ENCODE measurements at places on chromosomes 2 and 18.

- no peak for DNase-seq
Observed at GRCh38 chr2:223470602-223471001, 131.6 kb downstream of the SCG2 start.

- DNase-seq = peak; percentile 86
Observed at GRCh38 chr2:130355578-130356431, at the start of gene PTPN18. Gene PTPN18, plus strand, starts transcription at chr2:130356056. Its CDS starts 52 bp downstream, at chr2:130356108.

- peak; percentile 16 for DNase-seq
Observed at GRCh38 chr2:18262601-18263000, 297.9 kb downstream of the RDH14 start.

DNA sequence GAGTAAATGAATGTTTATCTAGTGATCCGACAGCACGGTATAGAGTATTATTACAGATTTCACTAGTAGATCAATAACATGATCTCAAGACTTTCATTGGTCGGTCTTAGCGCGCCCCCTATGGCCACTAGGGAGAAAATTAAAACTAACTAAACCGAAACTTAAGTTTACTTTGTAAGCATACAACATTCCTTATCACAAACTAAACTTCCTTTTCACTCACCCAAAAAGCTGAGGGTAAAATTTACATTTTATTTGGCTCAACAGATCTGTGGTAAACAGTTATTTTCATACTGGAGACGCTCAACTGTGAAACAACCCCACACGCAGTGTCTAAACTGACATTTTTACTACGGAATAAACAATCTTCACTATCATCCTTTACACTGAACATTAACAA lies 215.6 kb upstream of the MAP2 start:
- DNase-seq = no peak

DNA sequence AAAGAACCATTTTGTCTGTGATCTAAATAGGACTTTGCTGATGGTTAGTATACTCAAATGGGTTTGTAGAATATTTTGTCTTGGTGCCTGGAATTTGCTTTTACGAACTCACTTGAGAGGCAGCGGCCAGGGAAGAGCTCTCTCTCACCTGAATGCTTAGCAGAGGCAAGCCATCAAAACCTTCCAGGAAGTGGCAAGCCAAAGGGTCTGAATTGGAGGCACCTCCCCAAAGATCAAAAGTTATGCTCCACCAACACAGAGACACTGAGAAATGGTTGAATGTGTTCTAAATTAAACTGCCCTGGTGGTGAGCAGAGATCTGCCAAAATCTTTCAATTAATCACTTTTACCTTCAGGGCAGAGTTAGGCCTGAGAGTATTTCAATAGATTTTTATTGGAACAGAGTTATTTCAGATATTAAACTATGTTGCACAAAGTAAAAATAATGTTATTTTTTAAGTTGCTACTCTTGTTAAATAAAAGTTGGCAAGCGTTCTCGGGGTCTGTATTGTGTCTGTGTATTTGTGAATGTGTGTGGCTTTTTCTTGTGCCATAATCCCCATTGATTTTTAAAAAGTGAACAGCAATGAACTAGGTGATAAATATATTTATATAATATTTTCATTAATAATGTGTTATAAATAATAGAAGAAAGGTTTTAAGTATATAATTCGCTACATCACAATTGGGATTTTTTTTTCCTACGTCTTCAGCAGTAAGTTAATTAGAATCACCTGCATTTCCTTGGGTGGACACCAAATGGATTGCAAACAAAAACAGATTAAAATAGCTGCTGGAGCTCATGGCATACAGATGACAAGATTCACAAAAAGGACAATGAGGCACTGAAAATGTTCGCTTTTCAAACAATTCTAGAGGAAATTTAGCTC lies 416.1 kb downstream of the ARHGAP15 start:
- DNase-seq = peak; percentile 56

- DNase-seq = no peak
Observed at GRCh38 chr2:8451273-8451672, 230.6 kb upstream of the ID2 start.

DNA sequence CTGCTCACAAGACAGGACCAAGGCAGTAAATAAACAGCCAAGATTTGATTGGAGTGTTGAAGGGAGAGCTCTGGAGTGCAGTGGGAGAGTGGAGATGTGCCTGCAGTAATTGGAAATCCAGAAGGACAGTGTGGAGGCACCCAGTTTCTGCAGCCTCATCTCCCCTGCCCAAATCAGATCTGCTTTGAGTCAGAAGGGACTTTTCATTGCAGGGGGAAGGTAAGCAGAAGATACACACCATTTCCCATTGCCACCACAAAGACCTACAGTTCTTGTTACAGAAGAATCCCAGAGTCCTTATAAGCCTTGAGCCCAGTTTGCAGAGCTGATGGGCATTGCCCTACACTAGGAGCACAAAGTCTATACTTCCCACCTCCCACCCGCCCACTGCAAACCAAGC lies 27.2 kb upstream of the GCFC2 start:
- DNase-seq = no peak

DNA sequence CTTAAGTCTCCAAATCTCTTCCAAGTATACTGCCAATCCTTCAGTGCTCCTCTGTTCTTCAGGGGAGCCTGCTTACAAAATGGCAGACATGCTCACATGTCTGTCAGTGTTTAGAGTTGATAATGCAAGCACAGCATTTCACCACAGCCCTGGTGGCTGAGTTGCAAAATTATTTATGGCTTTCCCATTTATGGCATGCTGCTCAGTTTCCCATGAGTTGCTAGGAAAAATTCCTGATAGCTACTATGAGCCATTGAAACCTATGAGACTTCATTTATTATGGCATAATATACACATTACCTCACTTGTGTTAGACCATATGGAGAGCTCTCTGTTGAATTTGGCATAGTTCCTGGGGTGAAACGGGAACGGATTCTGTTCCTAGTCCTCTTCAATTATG lies 448.7 kb upstream of the TCF4 start:
- DNase-seq = no peak

DNA sequence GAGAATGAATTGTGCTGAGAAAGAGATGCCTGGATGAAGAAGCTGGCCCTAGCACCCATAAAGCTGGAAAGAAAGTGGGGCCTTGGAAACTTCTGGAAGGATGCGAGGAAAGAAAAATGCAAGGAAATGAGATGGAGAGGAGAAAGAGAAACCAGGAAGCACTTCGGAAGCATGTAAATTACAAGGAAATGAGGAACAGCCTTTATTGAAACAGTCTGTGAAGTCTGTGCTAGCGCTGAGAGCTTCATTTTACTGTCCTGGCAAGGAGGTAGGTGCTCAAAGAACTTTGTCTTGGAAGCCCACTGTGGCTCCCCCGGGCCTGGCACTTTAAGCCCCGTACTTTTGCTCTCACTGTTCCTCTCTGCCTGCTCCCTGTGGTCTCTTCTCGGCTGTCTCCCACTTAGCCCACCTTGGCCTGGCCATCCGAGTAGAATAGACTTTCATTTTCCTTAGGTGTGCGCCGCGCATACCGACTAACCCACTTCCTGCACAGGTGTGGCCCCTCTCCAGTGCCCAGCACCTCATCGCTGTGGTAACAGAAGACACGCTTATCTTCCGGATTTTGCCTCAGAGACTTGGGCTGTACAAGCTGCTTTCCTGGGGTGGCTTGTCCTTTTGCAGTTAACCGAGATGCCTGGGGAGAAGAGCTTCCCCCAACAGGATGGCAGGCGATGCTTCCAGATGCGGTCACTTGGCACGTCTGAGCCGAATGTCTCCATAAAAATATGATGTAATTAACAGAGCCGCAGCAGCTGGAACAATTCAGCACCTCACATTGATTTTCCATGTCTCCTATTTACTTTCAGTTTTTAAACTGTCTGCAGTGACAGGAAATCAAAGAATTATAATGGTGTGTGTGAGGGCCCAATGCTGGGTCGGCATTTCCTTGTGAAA lies 199.6 kb downstream of the HRH4 start:
- DNase-seq = peak; percentile 49

DNA sequence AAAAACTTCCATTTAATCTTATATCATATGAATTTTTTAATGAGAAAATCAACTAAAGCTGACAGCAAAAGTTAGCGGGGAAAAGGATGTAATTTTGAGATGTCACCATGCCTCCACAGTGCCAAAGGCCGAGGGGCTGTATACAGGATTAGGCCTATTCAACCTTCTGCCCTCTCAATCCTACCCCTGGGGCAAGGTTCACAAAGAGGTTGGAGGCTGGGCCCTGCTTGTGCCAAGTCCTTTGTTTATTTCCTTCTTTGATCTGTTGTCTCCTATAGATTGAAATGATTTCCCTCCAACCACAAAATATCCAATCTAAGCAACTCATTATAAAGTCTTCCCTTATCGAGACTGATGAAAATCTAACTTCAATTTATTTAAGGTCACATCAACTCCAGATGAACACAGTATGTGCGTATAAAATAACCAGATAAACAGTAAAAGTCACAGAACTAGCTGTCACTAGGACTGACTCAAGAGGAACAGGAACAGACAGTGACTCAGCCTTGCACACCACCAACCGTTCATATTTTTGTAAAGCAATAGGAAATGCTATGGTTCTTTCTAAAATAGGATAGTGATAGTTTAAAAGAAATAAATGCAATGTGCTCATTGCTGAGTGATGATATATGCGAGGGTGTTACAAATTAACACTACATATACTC lies 95.8 kb downstream of the SLC25A12 start:
- peak; percentile 49 for DNase-seq

DNA sequence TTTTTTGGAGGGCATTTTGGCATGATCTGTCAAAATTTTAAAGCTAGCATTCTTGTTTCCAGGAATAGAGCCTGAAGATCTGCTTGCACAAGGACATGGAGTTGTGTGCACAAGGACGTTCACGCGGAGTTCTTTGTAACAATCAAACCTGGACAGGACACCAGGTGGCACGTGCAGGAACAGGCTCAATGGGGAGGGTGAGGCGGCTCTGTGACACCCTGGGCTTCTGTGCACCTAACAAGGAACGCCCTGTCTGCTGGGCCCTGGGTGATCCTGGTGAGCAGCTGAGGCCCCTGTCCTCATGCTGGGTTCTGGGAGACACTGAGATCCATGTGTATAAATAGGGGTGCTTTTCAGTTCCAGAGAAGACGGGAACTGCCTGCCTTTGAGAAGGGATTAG lies 93.1 kb upstream of the PXDN start:
- DNase-seq = no peak

- no peak for DNase-seq
Observed at GRCh38 chr2:210795506-210795905, 239.1 kb downstream of the CPS1 start.

- no peak for DNase-seq
Observed at GRCh38 chr18:40855661-40856060, 1099.4 kb upstream of the PIK3C3 start.

GRCh38 chr18:59690996-59691395 lies 6.2 kb downstream of the CCBE1 start:
- DNase-seq = peak; percentile 86

DNA sequence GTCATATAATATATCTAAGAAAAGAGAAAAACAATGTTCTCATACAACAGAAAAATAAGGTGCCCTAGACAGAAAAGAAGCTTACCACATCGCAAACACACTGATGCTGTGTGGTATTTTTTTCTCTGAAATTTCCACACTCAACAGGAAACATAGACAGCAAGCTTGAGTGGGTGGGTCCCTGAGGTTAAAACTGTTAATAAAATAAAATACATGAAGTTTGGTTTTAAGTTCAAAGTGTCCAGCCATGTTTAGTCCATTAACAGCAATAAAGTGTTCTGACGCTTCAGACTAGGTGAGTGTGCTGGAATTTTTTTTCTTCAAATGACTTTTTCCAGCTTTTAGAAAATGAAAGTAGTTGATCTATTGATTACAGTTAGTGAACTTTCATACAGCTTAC lies 83.3 kb upstream of the EPB41L5 start:
- DNase-seq = no peak

- DNase-seq = peak; percentile 99
Observed at GRCh38 chr18:3604498-3605408, 154.8 kb downstream of the TGIF1 start.

- peak; percentile 26 for DNase-seq
Observed at GRCh38 chr2:73952499-73953446, 26.1 kb downstream of the DGUOK start.

GRCh38 chr2:199943373-199943772 lies 11.9 kb downstream of the TYW5 start:
- DNase-seq = no peak

- peak; percentile 88 for DNase-seq
Observed at GRCh38 chr2:189086710-189087109, 92.9 kb downstream of the COL5A2 start.
